NCI-H146 (cell line): ENCODE measurements at places on chromosomes 11 and 22.

- no peak for DNase-seq
Measured at GRCh38 chr22:27556371-27556770, 245.2 kb downstream of the MN1 start.

DNA sequence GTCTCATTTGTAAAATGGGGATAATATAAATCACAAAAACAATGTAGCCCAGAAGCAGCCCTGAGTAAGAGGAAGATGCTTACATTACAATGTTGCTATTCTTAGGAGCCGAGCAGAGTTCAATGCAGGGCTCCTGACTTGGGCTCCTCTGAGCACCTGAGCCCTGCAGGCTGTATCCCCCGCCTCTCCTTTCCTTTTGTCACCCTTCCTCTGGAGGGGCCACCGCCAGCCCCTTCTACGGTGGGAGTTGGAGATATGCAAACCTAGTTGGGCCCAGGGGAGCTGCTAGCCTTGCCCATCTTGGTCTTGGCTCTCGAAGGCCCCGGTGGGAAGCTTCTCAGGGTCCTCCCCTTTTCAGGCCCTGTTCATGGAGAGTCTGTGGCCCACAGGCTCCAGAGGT lies 8.4 kb upstream of the CSNK1E start:
- no peak for DNase-seq

DNA sequence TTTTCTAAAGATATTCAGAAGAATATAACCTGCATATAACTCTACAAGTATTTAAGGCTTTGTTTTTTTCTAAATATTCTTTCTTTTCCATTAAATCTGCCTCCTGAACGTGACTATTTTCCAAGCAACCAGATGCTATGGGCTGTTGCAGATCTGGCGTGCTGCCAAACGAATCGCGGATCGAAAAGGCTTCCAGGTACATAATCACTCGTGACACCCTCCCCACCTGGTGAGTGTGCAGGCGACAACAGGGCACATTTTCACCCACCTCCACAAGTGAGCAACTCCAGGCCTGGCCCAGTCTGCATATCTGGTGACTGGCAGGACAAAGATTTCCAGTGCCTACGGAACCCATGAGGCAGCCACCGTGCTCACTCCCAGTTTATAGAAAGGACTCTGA lies 660.1 kb downstream of the OPCML start:
- no peak for DNase-seq

GRCh38 chr22:28014211-28015045 lies 95.4 kb upstream of the PITPNB start:
- peak; percentile 79 for DNase-seq

- no peak for DNase-seq
Measured at GRCh38 chr11:2927851-2928604, 1.2 kb downstream of the PHLDA2 start.

DNA sequence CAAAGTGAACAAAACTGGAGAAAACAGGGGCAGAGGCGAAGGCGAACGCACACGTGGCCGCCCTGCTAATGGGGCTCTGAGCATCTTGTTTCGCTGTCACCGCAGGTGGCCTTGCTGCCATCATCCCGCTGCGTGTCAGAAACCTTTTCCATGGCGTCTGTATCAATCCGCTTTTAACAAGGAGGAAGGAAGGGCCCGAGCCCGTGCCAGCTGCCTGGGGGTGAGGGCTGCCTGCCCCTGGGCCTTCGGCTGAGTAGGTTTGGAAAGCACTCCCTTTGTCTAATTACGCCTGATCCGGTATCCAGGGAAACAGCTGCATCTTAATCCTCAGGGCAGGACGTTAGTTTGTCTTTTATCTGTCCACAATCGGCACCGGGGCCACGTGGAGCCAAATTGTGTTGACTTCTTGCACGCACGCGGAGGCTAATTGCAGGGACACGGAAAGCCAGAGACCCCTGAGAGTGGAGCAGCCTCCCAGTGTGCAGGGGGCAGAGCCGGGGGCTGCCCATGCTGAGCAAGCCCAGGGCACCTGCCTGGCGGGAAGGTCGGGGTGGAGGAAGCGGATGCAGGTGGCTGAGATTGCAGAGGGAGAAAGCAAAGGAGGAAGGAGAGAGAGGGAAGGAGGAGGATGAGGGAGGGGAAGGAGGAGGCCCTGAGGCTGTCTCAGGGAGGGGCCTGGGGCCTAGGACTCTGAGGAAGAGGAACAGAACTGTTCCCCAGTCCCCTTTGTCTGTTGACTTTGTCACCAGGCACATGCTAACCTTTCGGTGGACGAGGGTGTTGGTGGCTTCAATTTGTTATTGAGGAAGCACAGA lies 19.2 kb upstream of the TH start:
- peak; percentile 93 for DNase-seq

GRCh38 chr22:50058906-50059880 lies 1.1 kb upstream of the TTLL8 start:
- DNase-seq = no peak

DNA sequence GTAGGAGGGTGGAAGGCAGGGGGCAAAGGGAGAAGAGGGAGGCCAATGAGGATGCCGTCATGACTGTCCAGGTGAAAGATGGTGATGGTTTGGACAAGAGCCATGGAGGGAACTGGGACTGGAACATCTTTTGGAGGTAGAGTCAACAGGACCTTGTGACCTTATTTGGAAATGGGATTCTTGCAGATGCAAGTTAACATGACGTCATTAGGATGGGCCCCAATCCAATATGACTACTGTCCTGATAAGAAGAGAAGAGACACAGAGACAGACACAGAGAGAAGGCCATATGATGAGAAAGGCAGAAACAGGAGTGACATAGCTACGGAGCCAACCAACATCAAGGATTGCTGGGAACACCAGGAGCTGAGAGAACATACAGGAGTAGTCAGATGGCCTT lies 31.0 kb upstream of the ISX start:
- no peak for DNase-seq

DNA sequence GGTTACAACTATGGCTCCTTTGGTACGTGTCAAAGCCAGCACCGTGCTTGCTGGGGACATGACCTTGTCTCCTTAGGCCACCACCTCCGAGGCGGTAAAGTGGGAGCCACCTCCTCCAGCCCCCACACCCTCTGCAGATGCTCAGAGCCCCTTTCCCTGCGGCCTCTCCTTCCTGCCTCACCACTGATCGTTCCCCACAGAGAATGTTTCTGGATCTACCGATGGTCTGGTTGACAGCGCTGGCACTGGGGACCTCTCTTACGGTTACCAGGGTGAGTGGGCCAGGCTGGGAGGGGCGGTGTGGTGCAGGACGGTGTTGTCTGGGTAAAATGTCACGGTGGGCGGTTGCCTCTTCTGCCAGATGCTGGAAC lies 8.9 kb downstream of the SIDT2 start:
- DNase-seq = no peak

GRCh38 chr11:66309475-66309874 lies 7.4 kb downstream of the CD248 start:
- DNase-seq = no peak

DNA sequence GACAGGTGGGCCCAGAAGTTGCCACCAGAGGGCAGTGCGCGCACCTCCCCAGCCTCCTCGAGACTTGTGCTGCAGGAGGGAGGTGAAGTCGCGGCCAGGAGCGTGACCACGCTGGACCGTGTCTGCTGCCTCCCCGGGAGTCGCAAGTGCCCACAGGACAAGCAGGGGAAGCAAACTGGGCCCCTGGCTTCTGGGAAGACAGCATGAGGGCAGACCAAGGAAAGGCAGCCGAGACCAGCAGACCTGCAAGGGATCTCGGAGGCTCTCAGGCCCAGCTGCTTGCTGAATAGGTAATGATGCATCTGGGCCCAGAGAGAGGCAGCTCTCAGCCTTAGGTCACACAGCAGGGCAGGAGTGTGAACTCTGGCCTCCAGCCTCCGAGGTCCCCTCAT lies 17.0 kb upstream of the IL2RB start:
- DNase-seq = no peak

GRCh38 chr11:131146827-131147490 lies 223.5 kb upstream of the NTM start:
- no peak for DNase-seq

GRCh38 chr11:12706545-12707499 lies 32.6 kb downstream of the TEAD1 start:
- DNase-seq = peak; percentile 87

DNA sequence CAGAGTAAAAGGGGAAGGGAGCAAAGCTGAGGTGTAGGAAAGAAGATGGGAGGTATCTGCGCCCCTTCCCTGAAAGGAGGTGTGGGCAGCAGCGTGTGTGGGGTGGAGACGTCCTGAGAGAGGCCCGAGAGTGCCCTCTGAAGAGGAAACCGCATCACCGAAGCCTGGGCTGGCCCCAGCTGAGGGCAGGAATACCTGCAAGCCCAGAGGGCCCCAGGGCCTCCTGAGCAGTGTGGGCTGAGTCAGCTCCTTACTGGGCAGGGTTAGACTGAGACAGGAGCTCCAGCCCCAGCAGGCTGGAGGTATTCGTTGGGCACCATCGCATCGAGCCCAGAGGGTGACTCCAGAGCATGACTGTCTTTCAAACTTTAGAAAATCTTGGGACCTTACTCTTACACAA lies 534.0 kb upstream of the B3GAT1 start:
- DNase-seq = no peak

DNA sequence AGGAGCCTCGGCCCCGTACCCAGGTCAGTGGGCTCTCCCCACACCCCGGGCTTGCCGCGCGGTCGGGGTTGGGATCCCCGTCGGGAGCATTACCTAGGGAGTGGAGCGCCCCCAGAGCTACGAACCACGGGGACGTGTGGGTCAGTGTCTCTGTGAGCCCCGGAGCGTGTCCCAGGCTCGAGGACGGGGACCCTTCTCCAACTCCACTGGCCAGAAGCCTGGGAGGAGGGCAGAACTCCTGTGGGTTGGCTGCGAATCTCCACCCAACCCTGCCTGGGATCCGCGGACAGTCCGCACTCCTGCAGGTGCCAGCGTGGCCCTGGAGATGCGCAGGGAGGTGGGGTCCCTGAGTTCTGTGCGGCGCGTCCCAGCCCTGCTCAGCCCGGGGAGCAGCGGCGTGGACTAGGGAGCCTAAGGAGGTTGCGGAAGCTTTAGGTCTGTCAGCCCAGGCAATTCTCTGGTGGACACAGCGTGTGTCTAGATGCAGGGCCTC lies 346 bp downstream of the PPFIBP2 start:
- DNase-seq = no peak

DNA sequence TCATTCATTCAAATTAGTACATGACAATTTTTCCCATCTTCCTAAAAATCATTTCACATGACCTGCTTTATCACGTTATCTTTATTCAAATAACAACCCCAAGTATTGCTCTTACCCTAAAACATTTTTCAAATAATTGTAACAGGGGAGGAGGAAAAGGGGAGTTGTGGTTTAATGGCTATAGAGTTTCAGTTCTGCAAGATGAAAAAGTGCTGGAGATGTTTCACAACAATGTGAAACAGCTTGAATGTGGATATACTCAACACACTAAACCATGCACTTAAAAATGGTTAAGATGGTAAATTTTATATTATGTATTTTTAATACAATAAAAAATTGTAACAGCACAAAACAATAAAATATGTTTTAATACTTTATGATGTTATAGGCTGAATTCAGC lies 161.6 kb upstream of the GUCY1A2 start:
- DNase-seq = no peak

DNA sequence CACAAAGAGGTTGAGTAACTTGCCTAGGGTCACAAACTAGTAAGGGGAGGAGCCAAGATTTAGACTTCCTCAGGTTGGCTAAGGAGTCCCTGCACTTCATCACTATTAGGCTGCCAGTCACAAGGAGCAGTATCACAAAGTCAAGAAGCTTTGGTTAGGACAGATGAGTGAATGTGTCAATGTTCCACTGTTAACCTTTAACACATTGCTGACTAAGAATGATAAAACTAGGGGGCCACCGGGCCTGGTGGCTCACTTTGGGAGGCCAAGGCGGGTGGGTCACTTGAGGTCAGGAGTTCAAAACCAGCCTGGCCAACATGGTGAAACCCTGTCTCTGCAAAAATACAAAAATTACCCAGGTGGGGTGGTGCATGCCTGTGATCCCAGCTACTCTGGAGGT lies 32.0 kb downstream of the TMEM123 start:
- DNase-seq = no peak

- no peak for DNase-seq
Measured at GRCh38 chr11:18314784-18315523, 7.0 kb downstream of the HPS5 start.

DNA sequence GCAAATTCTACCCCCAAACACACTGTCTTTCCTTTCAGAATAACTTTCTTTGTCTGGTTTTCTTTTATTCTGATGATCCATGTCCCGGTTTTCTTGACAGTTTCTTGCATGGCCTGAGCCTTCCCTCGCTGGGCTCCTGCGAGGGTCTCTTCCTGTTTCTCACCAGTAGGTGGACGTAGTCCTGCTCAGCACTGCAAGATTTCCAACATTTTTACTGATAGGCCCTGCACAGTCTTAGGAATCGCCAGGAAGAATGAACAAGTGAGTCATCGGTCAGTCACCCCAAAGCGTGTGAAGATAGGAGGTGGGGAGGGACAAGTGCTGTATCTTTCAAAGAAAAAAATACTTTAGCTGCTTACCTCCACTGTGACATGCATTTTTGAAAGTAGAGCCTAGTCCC lies 16.9 kb upstream of the KIRREL3 start:
- peak; percentile 28 for DNase-seq

DNA sequence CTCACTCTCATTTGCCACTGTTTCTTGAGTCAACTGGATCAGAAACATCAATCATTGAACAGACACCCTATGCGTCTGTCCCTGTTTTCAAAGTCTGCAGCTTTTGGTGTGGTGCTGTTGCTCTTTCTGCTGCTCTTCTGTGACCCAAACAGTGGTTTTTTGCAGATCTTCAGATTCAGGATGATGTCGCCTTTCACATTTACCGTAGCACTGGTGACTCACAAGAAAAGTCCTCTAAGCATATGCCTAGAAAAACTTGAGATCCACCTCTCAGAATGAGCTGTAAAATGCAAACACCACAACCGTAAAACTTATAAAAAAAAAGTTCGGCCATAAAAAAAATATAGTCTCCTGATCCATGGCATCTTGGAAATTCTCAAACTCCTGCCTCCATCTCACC lies 400.4 kb downstream of the NTM start:
- DNase-seq = no peak

- no peak for DNase-seq
Measured at GRCh38 chr11:78256962-78257361, 68.2 kb downstream of the USP35 start.

- DNase-seq = no peak
Measured at GRCh38 chr22:23828800-23829680, 9.8 kb downstream of the DERL3 start.

DNA sequence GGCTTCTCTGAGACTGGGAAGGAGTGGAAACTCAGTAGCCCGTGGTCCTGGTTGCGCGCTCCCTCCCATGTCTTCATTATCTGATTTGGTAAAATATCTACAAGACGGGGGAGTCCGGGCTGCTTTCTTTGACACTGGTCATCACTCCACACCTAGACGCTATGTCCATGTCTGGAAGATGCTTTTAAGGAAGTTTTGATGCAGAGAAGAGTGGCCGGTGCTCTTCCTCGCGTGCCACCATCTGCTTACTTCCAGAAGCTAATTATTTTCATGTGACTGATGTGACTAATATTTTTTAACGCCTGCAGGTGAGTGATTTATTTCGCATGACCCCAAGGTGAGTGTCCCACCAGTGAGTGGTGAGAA lies 339 bp upstream of the TRIM21 start:
- no peak for DNase-seq

- peak; percentile 39 for DNase-seq
Measured at GRCh38 chr11:98107736-98108135, 913.0 kb upstream of the CNTN5 start.

- peak; percentile 56 for DNase-seq
Measured at GRCh38 chr11:115132436-115133228, 371.6 kb downstream of the CADM1 start.

GRCh38 chr11:135002236-135002635 lies 590.2 kb upstream of the B3GAT1 start:
- DNase-seq = no peak
